ENCODE measurements at places on chromosomes 5 and 9.
A peak's percentile ranks its signal among the peaks of the same experiment; 100 is the strongest.

- no peak for DNase-seq
These were observed 206.1 kb downstream of the PIK3R1 start for GRCh38 chr5:68421485-68422220.

DNA sequence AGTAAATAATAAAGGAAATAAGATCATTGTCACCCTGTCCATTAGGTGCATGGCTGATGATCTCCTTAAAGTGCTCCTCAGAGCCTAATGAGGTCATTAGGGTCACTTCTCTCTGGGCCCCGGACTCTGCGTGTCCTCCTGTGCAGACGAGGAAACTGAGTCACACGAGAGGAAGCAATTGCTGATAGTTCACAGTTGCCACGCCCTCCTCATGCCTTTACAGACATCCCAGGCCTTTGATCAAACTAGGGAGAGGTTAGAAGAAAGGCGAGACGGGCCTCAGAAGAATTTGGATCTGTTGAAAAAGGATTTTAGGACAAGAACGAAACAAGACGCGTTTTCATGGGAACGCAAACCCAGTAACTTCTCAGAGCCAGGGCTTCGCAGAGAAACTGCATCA is 32.0 kb upstream of the MSX2 start:
- no peak for DNase-seq

GRCh38 chr5:112339761-112340160 is 79.3 kb downstream of the EPB41L4A start:
- DNase-seq = no peak

DNA sequence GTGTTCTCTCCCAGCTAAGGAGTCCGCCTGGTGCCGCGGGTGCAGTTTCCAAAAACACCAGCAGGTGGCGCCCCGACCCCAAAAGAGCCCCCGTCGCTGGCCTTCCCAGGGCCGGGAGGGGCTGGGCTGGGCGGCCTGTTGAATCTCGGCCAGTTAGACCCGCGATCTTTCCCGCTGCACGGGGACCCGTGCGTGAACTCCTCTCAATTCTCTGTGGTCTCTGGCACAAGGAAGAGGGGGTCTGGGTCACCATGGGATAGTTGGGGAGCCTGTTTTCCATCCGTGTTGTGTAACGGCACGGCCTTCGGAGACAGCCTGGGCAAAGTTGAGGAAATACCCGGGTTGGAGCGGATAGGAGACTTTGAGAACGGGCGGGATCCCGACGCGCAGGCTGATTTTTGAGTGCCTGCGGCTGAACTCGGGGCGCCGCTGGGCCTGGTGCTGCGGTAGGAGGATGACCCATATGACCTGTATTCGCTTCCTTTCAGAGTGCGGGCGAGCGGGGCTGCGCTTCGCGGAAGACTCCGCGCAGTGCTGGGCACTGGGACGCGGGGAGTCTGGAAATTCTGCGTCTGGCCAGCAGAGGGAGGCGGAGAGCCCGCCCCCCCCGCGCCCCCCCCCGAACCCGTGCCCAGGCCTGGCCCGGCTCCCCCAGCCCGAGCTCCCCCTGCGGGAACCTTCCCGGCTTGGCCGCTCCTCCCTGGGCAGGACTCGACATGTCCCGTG is 7.9 kb upstream of the PSD2 start:
- peak; percentile 91 for DNase-seq

GRCh38 chr5:107868650-107869409 is 198.1 kb upstream of the EFNA5 start:
- no peak for DNase-seq

GRCh38 chr5:140202078-140202477 is 27.1 kb downstream of the CYSTM1 start:
- DNase-seq = no peak

GRCh38 chr5:112823656-112824055 is 37.4 kb upstream of the SRP19 start:
- no peak for DNase-seq
